ENCODE measurements at places on chromosomes 16 and 17.

GRCh38 chr16:60166-60565 is 6.5 kb downstream of the SNRNP25 start:
- no peak for DNase-seq

GRCh38 chr16:85157813-85158742 is 45.8 kb upstream of the CIBAR2 start:
- DNase-seq, result no peak

- DNase-seq, result no peak
Observed at GRCh38 chr16:2719328-2720063, 528 bp downstream of the PRSS27 start.

DNA sequence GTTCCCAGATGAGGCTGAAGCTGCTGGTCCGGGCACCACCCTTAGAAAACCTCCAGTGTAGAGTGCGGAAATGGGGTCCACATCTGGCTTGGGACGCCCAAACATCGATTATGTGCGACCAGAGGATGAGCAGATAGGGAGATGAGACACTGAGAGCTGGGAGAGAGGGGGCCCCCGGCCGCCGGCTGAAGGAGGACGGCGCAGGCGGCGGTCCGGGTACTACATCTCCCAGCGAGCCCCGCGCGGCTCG is 182 bp upstream of the SPECC1 start:
- no peak for DNase-seq

- DNase-seq, result no peak
Observed at GRCh38 chr16:2180461-2180860, 15.9 kb downstream of the CASKIN1 start.

DNA sequence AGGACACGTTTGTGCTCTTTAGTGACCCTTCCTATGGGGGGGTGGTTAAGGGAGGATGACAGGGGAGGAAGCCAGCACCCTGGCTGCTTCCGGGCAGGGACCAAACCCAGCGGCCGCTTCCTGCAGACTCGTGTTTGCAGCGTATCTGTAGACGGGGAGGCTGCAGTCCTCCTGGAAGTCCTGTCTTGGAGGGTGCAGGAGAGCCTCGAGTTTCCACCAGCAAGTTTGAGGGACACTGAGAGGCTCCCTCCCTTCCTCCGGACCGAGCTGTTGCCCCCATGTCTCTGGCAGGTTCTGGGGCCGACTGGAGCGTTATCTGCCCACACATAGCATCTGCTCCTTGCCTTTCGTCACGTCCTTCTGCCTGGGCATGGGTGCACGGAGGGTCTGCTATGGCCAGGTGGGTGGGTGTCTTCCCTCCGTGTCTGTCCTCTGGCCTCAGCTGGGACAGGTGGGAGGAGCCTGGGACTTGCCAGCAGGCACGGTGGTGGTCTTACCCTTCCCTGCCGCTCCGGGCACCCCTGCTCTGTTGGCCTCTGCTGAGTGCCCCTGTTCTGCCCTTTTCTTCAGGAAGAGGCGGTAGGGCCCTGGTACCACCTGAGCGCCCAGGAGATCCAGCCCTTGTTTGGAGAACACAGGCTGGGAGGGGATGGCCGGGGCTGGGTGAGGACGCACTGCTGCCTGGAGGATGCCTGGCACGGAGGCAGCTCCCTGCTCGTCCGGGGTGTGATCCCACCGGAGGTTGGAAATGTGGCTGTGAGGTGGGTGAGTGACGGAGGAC is 8.8 kb downstream of the ENGASE start:
- peak; percentile 26 for DNase-seq

DNA sequence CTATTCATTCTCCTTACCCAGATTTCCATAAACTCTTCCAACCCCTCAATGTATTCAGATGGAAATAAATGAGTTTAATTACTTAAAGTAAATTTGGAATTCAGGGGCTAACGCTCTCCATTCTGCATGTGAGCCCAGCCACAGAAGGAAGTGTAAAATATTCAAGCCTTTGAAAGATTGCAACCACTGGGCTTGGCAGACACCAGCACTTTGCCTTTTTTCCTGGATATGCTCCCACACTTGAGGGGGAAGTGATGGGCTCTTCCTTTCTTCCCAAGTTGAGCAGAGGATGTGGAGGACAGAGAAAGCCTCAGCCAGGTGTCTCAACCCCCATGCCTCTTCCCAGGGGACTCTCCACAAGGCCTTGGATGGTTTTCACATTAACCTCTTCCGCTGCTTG is 825.1 kb upstream of the EEF2KMT start:
- no peak for DNase-seq

GRCh38 chr16:4273858-4274311 is 1.1 kb upstream of the TFAP4 start:
- peak; percentile 58 for DNase-seq

All from GM12892 (cell line).